ENCODE measurements at places on chromosomes 13 and 19.

- peak; percentile 17 for DNase-seq
These were observed 1.4 kb downstream of the EFNB2 start for GRCh38 chr13:106533943-106534638.

DNA sequence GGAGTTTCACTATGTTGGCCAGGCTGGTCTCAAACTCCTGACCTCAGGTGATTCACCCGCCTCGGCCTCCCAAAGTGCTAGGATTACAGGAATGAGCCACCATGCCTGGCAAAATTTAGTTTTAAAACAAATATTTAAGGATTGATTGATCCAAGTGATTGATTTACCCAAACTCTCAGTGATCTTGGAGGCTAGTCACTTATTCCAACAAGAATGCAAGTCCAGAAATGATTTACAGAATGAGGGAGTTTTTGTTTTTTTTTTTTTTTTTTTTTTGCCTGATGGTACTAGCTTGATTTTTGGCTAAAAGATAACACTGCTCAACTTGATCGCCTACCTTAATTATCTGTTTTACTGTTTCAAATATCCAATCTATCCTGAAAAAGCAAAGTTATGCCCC lies 5.7 kb upstream of the TEX26 start:
- no peak for DNase-seq

GRCh38 chr19:1259206-1259875 lies 9.8 kb upstream of the CIRBP start:
- peak; percentile 69 for DNase-seq

- no peak for DNase-seq
These were observed 27.3 kb upstream of the MPHOSPH8 start for GRCh38 chr13:19606152-19606551.

GRCh38 chr13:42101821-42102585 lies 53.6 kb downstream of the DGKH start:
- DNase-seq = no peak

GRCh38 chr19:33509774-33510173 lies 11.8 kb downstream of the PEPD start:
- DNase-seq = no peak

GRCh38 chr19:49637821-49638738 lies 1.9 kb downstream of the RRAS start:
- DNase-seq = peak; percentile 91

GRCh38 chr19:1901940-1902404 lies 3.2 kb upstream of the ADAT3 start:
- no peak for DNase-seq

DNA sequence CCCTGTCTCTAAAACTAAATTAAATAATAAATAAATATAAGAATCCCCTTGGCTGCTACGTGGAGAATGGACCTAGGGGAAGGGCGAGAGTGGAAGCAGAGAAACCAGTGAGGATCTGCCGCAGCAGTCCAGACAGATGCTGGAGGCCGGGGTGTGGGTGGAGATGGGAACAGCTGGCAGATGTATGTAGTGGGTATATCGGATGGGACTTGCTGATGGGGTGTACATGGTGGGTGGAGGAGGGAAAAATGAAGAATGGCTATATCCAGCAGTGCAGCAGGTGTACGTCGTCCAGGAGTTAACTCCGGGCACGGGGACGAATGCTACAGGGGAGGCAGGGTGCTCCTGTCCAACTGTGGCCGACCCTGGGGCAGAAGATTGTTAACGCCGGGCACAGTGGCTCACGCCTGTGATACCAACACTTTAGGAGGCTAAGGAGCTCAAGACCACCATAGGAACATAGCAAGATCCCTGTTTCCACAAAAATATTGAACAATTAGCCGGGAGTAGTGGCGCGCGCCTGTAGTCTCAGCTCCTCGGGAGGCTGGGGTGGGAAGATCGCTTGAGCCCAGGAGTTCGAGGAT lies 654 bp downstream of the CEP89 start:
- DNase-seq = no peak

- no peak for DNase-seq
These were observed 5.5 kb upstream of the LILRA6 start for GRCh38 chr19:54248016-54248601.

- peak; percentile 63 for DNase-seq
These were observed 68.8 kb downstream of the LMO7 start for GRCh38 chr13:75704927-75705288.

- no peak for DNase-seq
These were observed 498.7 kb downstream of the DACH1 start for GRCh38 chr13:71368336-71368735.

DNA sequence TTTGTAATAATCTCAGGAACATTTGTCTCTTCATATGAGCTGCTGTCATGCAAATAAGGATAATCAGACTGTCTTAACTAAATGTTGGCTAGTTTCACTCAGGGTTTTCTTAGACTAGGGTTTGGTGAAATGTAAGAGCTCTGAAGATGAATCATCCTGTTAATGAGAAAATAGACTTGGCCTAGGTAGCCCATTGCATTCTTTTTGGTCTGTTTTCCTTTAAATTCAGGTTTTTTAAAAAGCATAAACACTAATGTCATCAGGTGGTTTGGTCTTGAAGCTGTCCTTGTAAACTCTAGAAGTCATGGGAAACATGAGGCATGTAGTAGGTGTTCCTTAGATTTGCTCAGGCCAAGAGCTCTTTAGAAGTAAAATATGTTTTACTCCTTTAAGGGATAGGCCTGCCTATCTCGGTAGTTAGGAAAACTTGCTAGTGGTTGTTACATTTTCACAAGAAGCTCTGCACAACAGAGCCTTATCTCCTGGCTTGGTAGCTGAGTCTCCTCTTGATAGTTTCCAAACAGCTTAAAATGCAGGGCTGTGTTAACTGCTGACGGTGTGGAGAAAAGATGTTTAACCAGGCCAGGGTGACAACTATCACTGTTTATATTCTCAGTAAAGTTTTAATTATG lies 62.0 kb upstream of the C1QTNF9B start:
- DNase-seq = no peak

- no peak for DNase-seq
These were observed 3.8 kb downstream of the LCP1 start for GRCh38 chr13:46178143-46178542.

DNA sequence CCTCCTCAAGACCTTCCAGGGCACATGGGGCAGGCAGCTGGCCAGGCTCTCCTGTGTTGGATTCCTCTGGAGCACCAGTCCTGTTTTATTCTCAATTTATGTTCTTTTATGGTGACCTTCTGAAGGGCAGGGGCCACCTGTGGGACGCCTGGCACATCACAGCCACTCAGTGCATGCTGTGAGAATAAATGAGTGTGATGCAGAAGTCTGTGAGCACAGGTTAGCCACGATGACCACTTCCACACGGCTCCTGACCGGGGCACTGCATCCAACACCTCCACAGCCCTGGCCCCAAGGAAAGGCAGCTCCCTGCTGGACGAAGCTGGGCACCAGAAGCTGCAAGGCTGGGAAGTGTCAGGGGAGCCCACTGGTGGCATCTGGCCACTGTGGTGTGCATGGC lies 122.8 kb downstream of the CRYL1 start:
- DNase-seq = no peak

DNA sequence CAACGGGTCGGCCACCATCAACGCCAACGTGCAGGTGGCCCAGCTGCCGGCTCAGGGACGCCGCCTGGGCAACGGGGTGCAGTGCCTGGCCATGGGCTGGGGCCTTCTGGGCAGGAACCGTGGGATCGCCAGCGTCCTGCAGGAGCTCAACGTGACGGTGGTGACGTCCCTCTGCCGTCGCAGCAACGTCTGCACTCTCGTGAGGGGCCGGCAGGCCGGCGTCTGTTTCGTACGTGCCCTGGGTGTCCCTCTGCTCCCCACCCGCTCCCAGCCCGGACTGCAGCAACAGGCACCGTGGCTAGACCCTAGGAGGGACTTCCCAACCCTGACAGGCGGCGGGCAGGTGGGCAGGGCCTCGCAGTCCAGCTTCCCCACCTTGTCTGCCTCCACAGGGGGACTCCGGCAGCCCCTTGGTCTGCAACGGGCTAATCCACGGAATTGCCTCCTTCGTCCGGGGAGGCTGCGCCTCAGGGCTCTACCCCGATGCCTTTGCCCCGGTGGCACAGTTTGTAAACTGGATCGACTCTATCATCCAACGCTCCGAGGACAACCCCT lies 3.5 kb downstream of the ELANE start:
- DNase-seq = no peak

GRCh38 chr13:28655561-28655960 lies 3.4 kb upstream of the POMP start:
- no peak for DNase-seq

- DNase-seq = no peak
These were observed 16.2 kb upstream of the AP1M2 start for GRCh38 chr19:10603084-10603872.

GRCh38 chr19:40394816-40395210 lies 4.8 kb upstream of the HIPK4 start:
- no peak for DNase-seq

DNA sequence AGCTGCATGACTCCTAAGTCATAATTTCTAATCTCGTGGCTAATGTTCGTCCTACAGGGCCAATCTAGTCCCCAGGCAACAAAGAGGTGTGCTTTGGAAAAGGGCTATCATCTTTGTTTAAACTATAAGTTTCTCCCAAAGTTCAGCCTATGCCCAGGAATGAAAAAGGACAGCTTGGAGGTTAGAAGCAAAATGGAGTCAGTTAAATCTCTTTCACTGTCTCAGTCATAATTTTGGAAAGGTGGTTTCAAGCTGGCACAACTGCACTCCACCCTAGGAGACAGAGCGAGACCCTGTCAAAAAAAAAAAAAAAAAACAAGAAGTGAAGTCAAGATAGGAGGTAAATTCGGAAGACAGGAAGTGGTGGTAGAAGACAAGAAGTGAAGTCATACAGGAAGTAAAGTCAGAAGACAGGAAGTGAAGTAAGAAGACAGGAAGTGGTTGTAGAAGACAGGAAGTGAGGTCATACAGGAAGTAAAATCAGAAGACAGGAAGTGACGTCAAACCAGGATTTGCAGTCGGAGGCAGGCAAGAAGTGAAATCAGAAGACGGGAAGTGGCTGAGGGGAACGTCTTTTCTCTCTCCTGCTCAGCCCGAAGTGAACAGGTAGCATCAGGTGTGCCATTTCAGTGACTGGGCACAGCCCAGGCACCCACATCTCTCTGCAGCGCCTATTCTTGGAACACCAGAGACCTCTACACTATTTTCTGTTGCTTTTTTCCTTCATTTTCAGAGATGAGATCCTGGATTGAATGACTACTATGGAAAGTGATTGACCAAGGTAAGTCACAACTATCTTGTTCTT lies 32.2 kb downstream of the GP6 start:
- DNase-seq = peak; percentile 69

DNA sequence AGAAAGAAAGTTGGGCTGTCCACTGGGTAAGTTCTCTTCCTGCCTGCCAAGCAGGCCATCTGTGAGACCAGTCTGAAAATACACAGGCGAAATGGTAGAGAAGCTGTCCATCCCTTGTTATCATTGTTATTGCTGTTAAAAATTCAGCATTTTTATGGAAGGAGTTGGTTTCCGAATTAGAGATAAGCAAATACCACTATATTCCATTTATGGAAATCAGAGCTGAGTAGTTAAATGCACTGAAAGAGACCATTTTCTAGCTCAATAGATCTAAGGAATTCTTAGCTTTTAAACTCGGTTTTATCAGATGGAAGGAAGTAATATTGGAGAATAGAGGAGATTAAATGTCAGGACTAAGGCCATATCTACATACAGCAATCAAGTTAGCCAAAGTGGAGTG lies 40.7 kb downstream of the MZT1 start:
- DNase-seq = no peak

DNA sequence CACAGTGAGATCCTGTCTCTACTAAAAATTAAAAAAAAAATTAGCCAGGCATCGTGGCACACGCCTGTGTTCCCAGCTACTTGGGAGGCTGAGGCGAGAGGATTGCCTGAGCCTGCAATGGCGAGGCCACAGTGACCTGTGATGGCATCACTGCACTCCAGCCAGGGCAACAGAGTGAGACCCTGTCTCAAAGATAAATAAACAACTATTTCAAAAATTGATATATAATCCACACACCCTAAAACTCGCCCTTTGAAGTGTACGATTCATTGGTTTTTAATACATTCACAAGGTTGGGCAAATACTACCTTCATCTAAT lies 12.1 kb upstream of the TICAM1 start:
- no peak for DNase-seq

DNA sequence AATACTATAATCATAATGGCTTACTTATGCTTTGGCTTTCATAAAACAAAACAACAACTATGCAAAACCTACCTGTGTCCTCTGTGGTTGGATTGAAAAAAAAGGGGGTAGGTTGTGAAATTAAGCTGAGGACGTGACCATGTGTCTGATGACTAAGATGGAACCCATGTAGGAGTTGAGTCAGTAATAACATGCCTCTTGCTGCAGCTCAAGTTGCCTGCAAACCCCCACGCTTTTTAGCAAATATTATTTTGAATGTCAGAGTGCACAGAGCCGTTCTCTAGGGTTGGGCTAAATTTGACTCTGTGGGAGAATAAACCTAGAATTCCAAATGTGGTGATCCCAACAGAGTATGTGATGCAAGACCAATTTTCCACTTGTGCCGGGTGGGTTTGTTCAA lies 209.3 kb downstream of the KCNRG start:
- no peak for DNase-seq

- no peak for DNase-seq
These were observed 1.6 kb downstream of the ZNRF4 start for GRCh38 chr19:5456841-5457200.

DNA sequence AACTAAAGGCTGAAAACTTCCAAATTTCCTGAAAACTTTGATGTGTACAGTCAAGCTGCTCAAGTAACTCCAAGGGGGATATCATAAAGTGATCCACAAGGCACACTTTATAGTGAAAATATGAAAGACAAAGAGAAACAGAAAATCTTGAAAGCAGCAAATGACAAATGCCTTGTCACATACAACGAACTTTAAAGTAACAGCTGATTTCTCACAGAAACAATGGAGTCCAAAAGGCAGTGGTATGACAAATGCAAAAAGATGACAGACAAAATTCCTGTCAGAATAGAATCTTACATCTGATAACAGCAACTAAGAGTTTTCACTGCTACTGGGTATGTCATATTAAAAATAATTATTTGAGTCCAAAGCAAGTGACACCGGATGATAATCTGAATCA lies 1602.3 kb upstream of the PRR20A start:
- DNase-seq = no peak

DNA sequence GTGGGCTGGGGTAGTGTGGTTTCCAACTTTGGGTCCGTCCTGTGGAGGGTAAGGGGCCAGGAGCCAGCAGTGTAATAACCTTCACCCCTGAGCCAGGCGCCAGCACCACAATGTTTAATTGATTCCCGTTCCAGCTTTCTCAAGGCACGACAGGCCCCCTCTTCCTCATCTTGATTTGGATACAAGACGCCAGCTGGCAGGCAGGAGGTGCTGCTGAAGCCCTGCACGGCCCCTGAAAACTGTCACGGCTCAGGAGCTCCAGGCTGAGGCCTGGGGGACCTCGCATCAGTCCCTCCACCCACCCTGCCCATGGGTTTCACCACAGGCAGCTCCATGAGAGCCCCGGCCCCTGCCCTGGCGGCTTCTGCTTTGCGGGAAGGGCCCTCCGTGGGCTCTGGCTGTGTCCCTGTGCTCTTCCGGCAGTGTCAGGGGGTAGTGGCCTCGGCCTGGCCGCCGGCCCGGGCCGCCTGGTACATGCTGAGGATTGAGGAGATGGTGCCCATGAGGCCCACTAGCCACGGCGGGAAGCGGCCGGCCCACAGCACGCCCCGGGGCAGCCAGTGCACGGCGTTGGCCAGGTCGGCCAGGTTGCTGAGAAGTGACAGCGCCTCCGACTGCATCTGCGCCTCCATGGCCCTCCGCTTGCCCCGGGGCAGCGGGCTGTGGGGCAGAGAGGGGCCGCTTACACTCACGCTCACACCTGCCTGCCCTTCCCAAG lies 11.9 kb downstream of the PEX11G start:
- DNase-seq = no peak

GRCh38 chr13:33692531-33692930 lies 125.4 kb upstream of the RFC3 start:
- no peak for DNase-seq

- DNase-seq = no peak
These were observed 23.3 kb downstream of the SMIM24 start for GRCh38 chr19:3456925-3457527.

Measured in Calu3 (cell line).